Endodermal cell (in vitro differentiated cells): ENCODE measurements at places on chromosomes 12 and 14. TPM values are rescaled to one million over a fixed set of nuclear protein-coding genes. Genes with fewer than 3 reads are reported as not detected.

GRCh38 chr14:92549859-92550230 lies 36.3 kb downstream of the RIN3 start:
- no peak overlapping the region for H3K27ac ChIP-seq
- H3K36me3 ChIP-seq, result no peaks in the 10 kb centered on the region
- no peaks in the 10 kb centered on the region for H3K4me1 ChIP-seq
- H3K27me3 ChIP-seq, result no peaks in the 10 kb centered on the region
- no peak overlapping the region for H3K4me3 ChIP-seq

LRRC10 gene
- not detected in 2 replicates for total RNA-seq

GRCh38 chr12:131461096-131461495 lies 249.8 kb upstream of the SFSWAP start:
- no peak for DNase-seq
- H3K27me3 ChIP-seq, result no peaks in the 10 kb centered on the region
- no peaks in the 10 kb centered on the region for H3K4me1 ChIP-seq
- H3K36me3 ChIP-seq, result no peaks in the 10 kb centered on the region
- no peak overlapping the region for H3K4me3 ChIP-seq

DNA sequence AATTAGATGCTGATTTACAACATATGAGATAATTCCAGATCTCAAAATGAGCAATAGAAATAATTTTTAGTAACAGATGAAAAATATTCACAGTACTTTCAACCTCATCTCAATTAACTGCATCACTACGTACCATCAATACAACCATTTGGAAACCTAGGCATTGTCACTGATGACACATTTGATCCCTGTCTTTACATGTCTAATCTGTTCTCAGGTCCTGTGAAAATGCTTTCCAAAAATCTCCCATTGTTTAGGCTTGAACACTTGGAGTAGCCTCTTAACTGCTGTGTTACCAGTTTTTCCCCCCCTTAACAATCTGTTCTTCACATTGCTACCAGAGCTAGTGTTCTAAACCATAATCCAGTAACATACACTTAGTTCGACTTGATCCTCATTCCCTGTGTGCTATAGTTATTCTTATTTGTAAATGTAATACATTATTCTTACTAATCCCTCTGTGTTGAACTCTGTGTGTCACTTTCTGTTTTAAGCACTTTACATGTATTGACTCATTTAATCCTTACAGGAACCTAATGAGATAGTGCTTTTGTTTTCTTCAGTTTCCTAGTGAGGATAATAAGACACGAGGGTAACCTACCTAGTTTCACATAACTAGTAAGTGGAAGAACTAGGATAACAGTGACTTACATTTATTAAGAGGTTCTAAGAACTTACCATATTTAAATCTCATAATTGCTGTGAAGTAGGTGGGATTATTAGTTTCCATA lies 41.7 kb downstream of the LARP4 start:
- no peak overlapping the region for H3K4me3 ChIP-seq
- H3K36me3 ChIP-seq, result peaks cover 93% of the 10 kb centered on the region
- DNase-seq, result no peak
- no peaks in the 10 kb centered on the region for H3K27me3 ChIP-seq
- no peak overlapping the region for H3K27ac ChIP-seq
- H3K4me1 ChIP-seq, result no peaks in the 10 kb centered on the region

RPL10L gene
- total RNA-seq, result not detected in 2 replicates

- no peak overlapping the region for H3K27ac ChIP-seq
- H3K4me3 ChIP-seq, result no peak overlapping the region
- no peaks in the 10 kb centered on the region for H3K4me1 ChIP-seq
- no peaks in the 10 kb centered on the region for H3K36me3 ChIP-seq
- H3K27me3 ChIP-seq, result no peaks in the 10 kb centered on the region
These were observed 258.4 kb downstream of the AKAP6 start for GRCh38 chr14:32587461-32587860.

- H3K27me3 ChIP-seq, result no peaks in the 10 kb centered on the region
- DNase-seq, result no peak
- H3K27ac ChIP-seq, result no peak overlapping the region
These were observed 210.3 kb downstream of the TMTC2 start for GRCh38 chr12:82896979-82897378.

ACOT6 gene
- total RNA-seq, result not detected in 2 replicates

FOXN4 gene
- 0.55 and 0.63 TPM in 2 replicates for total RNA-seq

TMTC1 gene
- 65.7 and 71.0 TPM in 2 replicates for total RNA-seq

- H3K27ac ChIP-seq, result no peak overlapping the region
- DNase-seq, result no peak
- H3K27me3 ChIP-seq, result no peaks in the 10 kb centered on the region
- no peaks in the 10 kb centered on the region for H3K4me1 ChIP-seq
- H3K4me3 ChIP-seq, result no peak overlapping the region
- no peaks in the 10 kb centered on the region for H3K36me3 ChIP-seq
These were observed 80.6 kb upstream of the ETV6 start for GRCh38 chr12:11568762-11569478.

GZMB gene
- total RNA-seq, result not detected in 3 replicates

KCNA1 gene
- total RNA-seq, result not detected in 2 replicates

TTLL5 gene
- 48.4 to 51.1 TPM (median 50.5 TPM) in 3 replicates for total RNA-seq

- no peaks in the 10 kb centered on the region for H3K4me1 ChIP-seq
- H3K36me3 ChIP-seq, result no peaks in the 10 kb centered on the region
- H3K4me3 ChIP-seq, result no peak overlapping the region
- H3K27ac ChIP-seq, result no peak overlapping the region
These were observed 16.0 kb downstream of the C14orf132 start for GRCh38 chr14:96055065-96055752.

DNA sequence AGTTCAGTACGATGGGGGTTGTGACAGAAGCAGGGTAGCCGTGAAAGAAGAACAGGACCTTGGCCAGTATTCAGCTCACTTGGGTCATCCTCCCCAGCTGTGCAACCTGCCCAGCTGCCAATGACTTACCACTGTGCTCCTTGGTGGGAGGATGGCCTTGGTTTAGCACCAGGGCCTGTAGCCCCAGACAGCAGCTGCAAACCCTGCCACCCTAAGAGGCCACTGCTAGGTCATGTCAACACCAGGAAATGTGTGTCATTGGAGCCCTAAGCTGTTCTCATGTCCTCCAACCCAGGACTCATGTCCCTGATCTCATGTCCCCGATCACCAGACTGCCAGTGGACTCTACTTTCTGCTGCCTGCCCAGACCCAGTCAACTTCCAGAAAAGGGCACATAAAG lies 3.0 kb upstream of the CRACR2A start:
- H3K4me1 ChIP-seq, result no peaks in the 10 kb centered on the region
- H3K36me3 ChIP-seq, result no peaks in the 10 kb centered on the region
- H3K27ac ChIP-seq, result no peak overlapping the region
- no peak for DNase-seq
- no peak overlapping the region for H3K4me3 ChIP-seq

GRCh38 chr14:64632056-64632455 lies 72.2 kb upstream of the PLEKHG3 start:
- no peaks in the 10 kb centered on the region for H3K36me3 ChIP-seq
- DNase-seq, result peak; percentile 37
- no peaks in the 10 kb centered on the region for H3K27me3 ChIP-seq
- no peak overlapping the region for H3K4me3 ChIP-seq
- H3K27ac ChIP-seq, result no peak overlapping the region

- H3K27ac ChIP-seq, result no peak overlapping the region
- H3K36me3 ChIP-seq, result no peaks in the 10 kb centered on the region
These were observed 181.2 kb downstream of the EMP1 start for GRCh38 chr12:13377698-13378097.

GRCh38 chr12:6996040-6996441 lies 22.2 kb downstream of the LPCAT3 start:
- peaks cover 20% of the 10 kb centered on the region for H3K36me3 ChIP-seq
- H3K4me1 ChIP-seq, result peaks cover 9% of the 10 kb centered on the region
- H3K27ac ChIP-seq, result no peak overlapping the region
- peak; percentile 79 for DNase-seq
- H3K27me3 ChIP-seq, result no peaks in the 10 kb centered on the region

ZFYVE1 gene
- 16.6 and 19.0 TPM in 2 replicates for total RNA-seq

KCNMB4 gene
- total RNA-seq, result 9.6 and 13.1 TPM in 2 replicates

ABCC9 gene
- 0.07 TPM in 1 of 2 replicates, not detected in the other for total RNA-seq

- no peak overlapping the region for H3K27ac ChIP-seq
- H3K36me3 ChIP-seq, result no peaks in the 10 kb centered on the region
- no peaks in the 10 kb centered on the region for H3K27me3 ChIP-seq
These were observed 7.4 kb downstream of the NR1H4 start for GRCh38 chr12:100481021-100481420.

DNA sequence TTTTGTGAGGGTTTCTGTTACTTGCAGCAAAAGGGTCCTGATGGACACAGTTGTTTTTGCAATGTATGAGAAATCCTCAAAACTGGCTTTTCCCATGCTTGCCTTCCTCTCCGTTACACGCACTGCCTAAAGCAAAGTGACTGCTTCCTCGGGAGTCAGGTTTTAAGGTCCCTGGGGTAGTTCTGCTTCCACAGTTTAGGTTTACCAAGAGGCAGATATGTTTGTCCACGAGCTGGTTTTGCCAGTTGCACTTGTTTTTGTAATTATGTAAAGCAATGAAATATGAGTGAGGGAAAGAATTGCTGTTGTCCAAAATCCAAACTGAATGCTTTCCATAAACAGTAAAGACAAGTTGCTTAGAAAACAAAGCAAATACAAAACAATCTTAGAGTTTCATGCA lies 290.7 kb upstream of the AMIGO2 start:
- no peaks in the 10 kb centered on the region for H3K36me3 ChIP-seq
- H3K27me3 ChIP-seq, result no peaks in the 10 kb centered on the region
- H3K4me1 ChIP-seq, result peaks cover 5% of the 10 kb centered on the region
- H3K4me3 ChIP-seq, result no peak overlapping the region

DNA sequence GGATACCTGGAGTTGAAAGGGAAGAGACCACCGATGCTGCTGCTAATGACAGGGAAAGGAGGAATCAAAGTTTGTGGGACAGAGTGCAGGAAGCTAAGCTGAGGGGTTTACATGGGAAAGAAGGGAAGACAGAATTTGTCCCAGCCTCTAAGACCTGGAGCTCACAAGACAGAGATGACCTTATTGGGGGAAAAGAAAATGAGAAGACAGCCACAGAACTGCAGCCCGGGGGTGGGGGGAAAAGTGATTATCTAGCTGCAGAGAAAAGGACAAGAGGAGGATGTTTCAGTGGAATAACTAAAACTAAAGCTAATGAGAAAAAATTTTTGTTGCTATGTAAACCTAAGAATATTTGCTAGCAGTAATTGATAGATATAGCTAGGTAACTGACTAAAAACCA lies 30.7 kb downstream of the NDUFA12 start:
- H3K36me3 ChIP-seq, result peaks cover 8% of the 10 kb centered on the region
- H3K4me3 ChIP-seq, result no peak overlapping the region
- no peaks in the 10 kb centered on the region for H3K27me3 ChIP-seq
- peaks cover 4% of the 10 kb centered on the region for H3K4me1 ChIP-seq

GRCh38 chr14:95515596-95516552 lies 576 bp downstream of the SYNE3 start:
- peaks cover 14% of the 10 kb centered on the region for H3K4me1 ChIP-seq
- H3K4me3 ChIP-seq, result peak overlapping the region; percentile 82
- no peaks in the 10 kb centered on the region for H3K36me3 ChIP-seq
- peaks cover 3% of the 10 kb centered on the region for H3K27me3 ChIP-seq
- peak; percentile 89 for DNase-seq

DNA sequence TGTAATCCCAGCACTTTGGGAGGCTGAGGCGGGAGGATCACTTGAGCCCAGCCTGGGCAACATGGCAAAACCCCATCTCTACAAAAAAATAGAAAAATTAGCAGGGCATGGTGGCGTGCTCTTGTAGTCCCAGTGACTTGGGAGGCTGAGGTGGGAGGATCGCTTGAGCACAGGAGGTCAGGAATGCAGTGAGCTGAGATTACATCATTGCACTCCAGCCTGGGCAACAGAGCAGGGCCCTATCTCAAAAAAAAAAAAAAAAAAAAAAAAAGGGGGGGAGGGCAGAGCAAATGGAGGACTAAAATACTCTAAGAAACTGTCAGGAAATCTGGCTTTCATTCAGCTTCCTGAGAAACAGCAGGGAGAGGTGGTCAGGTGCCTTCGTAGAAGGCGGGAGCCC lies 31.7 kb upstream of the TSPAN9 start:
- H3K36me3 ChIP-seq, result peaks cover 10% of the 10 kb centered on the region
- peaks cover 5% of the 10 kb centered on the region for H3K4me1 ChIP-seq
- H3K27ac ChIP-seq, result no peak overlapping the region
- no peak overlapping the region for H3K4me3 ChIP-seq

IFI27 gene
- 1.1 and 1.9 TPM in 2 replicates for total RNA-seq

DNA sequence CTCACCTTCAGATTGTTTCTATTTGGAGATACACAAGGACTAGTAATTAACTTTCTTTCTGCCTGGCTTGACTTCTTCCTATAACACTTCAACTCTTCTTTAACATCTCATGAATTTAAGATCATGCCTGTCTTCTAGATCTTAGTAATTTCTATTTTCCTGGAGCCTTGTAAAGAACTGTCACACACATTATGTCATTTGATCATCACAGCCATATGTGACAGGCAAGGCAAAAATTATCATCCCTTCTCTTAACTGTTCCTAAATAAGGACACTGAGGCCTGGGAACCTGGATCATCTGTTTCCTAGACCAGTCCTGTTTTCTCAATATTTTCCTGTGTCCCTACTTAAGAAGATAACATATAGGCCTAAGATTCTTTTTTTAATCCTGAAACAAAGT lies 27.2 kb downstream of the NRDE2 start:
- peaks cover 10% of the 10 kb centered on the region for H3K4me1 ChIP-seq
- H3K36me3 ChIP-seq, result peaks cover 55% of the 10 kb centered on the region
- DNase-seq, result no peak
- no peak overlapping the region for H3K4me3 ChIP-seq

GRCh38 chr14:72594099-72594901 lies 299.6 kb downstream of the DPF3 start:
- H3K27me3 ChIP-seq, result no peaks in the 10 kb centered on the region
- H3K4me1 ChIP-seq, result no peaks in the 10 kb centered on the region
- H3K4me3 ChIP-seq, result no peak overlapping the region
- H3K36me3 ChIP-seq, result no peaks in the 10 kb centered on the region
